ENCODE measurements at places on chromosomes 5 and 9.

DNA sequence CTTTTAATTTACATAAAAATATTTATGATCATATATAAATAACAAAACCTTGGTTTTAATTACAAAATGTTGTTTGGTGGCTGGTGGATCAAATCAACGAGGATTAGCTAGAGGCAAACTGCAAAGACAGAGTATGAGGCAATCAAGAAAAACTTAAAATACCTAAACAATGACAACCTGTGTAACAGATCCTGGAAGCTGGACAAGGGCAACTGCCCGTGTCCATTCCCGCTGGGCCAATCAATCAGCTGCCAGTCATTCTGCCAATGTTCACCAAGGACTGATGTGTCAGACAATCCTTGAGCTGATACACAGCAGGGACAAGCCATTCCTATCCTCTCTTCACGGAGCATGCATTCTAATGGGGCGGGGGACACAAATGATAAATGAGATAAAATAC lies 3.2 kb upstream of the TENT4A start:
- DNase-seq, result no peak

DNA sequence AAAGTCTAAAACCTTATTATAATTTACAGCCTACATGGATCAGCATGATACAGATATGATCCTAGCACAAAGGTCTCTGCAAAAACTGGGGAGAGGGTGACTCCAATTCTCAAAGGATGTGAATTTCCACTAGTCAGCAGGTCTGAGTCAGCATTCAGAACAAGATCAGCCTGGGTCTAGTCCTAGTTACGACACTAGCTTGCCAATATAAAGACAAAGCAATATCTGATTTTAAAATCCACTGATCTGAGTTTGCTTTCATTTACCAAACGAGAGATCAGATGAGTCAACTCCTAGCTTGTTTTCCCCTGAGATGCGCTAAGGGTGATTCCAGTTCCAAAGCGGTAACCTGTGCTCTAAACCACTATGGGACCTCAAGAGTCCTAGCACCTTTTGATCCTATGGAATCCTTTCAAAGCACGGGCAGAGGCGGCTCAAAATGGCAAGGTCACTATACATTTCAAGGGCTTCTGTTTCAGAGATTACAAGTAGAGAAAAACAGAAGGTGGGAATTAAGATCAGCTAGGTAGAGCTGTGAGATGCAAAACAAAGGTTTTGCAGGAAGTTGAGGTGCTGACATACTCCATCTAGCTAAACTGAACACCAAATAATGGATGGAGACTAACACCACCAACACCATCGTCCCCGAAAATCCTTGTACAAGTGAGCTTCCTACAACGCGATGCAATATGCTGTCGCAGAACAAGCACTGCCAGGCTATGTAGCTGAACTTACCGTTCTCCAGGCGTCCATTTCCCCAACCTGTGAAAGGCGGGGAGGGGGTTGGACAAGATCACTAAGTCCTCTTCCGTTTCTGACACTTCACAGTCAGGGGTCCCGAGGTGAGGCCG lies 906 bp downstream of the SLC25A51 start:
- no peak for DNase-seq

- no peak for DNase-seq
Observed at GRCh38 chr5:9641806-9642355, 11.7 kb upstream of the TAS2R1 start.

- DNase-seq, result no peak
Observed at GRCh38 chr9:70639853-70640814, 225.7 kb upstream of the KLF9 start.

GRCh38 chr5:79059674-79060073 lies 9.8 kb downstream of the DMGDH start:
- no peak for DNase-seq

GRCh38 chr9:77817590-77818311 lies 169.6 kb upstream of the GNA14 start:
- DNase-seq, result no peak

- DNase-seq, result no peak
Observed at GRCh38 chr5:115295777-115296123, 704 bp downstream of the CCDC112 start.

DNA sequence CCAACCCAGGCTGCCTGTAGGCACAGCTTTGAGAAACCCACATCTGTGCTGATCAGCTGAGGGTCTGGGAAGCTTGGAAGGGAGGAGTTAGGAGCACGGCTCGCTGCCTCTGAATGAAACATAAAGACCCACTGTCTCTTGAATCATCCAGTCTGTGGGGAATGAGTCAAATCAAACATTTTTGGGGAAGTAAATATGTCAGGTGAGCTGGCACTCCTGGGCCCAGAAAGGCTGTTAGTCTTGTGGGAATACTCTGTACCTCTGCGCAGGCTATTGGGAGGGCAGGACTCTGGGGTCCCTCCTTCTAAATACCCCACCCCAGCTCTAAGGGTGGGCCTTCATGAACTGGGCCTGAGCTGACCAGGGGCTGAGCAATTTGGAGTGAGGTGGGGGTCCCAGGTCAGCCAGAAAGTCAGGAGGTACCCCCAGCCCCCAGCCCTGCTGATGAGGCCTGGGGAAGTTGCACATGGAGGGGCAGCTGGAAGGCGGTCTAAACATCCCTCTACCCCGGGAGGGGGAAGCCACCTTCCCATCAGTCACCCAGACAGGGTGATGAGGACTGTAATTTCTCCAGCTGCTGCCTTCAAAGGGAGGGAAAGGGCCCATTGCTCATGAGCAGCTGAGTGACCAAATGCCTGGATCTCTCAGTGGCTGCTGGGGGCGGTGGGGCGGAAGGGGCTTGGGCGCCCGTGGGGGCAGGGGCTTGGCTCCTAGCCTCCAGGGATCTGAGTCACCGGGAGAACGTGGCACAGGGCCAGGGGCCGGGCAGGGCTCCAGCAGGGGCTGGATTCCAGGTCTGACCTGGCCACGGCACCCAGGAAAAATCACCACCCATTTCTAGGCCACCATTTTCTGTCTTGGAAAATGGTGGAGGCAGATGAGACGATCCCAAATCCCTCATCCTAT lies 10.8 kb downstream of the FIBCD1 start:
- no peak for DNase-seq

- DNase-seq, result no peak
Observed at GRCh38 chr5:2200261-2200950, 317.7 kb upstream of the IRX4 start.

DNA sequence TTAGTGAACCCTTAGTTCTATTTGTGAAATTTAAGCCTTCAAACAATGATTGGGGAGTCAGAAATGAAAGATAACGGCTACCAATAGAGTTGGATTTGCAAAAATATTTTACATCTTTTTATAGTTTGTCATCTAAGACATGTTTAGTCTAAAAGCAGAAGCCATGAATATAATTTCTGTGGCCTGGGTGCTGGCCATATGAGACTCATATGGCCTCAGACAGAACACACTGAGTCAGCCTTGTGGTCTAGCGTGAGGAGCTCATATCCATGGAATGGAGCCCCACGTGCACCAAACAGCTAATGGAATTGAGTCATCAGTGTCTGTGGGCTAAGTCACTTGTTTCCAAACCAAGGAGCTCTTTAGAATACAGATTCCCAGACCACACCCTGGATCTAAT lies 240.7 kb upstream of the NREP start:
- DNase-seq, result no peak
